ENCODE measurements at places on chromosomes 7 and 10. TPM values are rescaled to one million over a fixed set of nuclear protein-coding genes. Genes with fewer than 3 reads are reported as not detected.

POP7 gene
- total RNA-seq, result 25.4 TPM

OPN1SW gene
- not detected for total RNA-seq

GRM3 gene
- total RNA-seq, result not detected

NPY4R gene
- 0.82 TPM for total RNA-seq

IKZF1 gene
- not detected for total RNA-seq

SPDYE8 gene
- total RNA-seq, result not detected

TAS2R3 gene
- 0.17 TPM for total RNA-seq

CPED1 gene
- 6.1 TPM for total RNA-seq

ELFN1 gene
- total RNA-seq, result 0.93 TPM

LIPJ gene
- not detected for total RNA-seq

FKBP6 gene
- not detected for total RNA-seq

TMEM176A gene
- total RNA-seq, result 6.2 TPM

MMP21 gene
- total RNA-seq, result not detected

ECHDC3 gene
- total RNA-seq, result 18.7 TPM

SYT15 gene
- 2.2 TPM for total RNA-seq

SYT15B gene
- 8.2 TPM for total RNA-seq

SLC26A5 gene
- not detected for total RNA-seq

EEPD1 gene
- 2.1 TPM for total RNA-seq

CALN1 gene
- not detected for total RNA-seq

MRC1 gene
- total RNA-seq, result 0.09 TPM

MGMT gene
- total RNA-seq, result 55.7 TPM

FGF8 gene
- not detected for total RNA-seq

NUTM2B gene
- total RNA-seq, result 0.70 TPM

NPFFR1 gene
- total RNA-seq, result not detected

DRGX gene
- total RNA-seq, result not detected

PCDH15 gene
- not detected for total RNA-seq

OR13A1 gene
- not detected for total RNA-seq

VIPR2 gene
- total RNA-seq, result not detected

ADRA2A gene
- total RNA-seq, result under 0.01 TPM
